PC-3 (cell line): ENCODE measurements at places on chromosomes 5 and 9. TPM values are rescaled to one million over a fixed set of nuclear protein-coding genes. Genes with fewer than 3 reads are reported as not detected.

- no peak for DNase-seq
- H3K4me1 ChIP-seq, result peaks cover 9% of the 10 kb centered on the region
- H3K27me3 ChIP-seq, result no peaks in the 10 kb centered on the region
These were observed 2.9 kb downstream of the HIGD2A start for GRCh38 chr5:176391479-176391878.

DNA sequence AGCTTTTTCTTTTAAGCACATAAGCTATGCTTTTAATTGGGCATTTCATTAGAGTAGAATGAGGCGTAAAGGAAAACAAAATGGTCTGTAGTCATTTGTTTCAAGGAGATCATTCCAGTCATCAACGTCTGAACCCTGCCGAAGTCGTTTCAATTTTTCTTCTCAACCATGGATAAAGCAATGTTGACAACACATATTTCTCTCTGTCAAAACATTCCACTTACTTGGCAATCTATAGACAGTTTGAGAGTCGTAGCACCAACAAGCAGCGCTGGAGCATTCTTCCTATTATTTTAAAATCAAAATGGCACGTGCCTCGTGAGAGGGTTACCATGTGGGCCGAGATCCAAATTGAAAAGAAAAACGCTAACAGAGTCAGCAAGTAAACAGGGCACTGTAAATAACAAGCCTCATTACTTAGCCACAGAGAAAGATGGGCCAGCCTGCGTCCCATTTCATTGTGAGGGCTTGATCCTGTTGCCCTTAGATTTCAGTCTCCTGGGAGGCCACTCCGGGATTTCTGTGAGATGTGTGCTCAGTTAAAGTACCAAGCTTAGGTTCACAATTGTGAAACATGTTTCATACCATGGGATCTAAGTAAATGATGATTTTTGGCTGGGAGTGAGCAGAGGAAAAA is 422.9 kb downstream of the DTWD2 start:
- H3K36me3 ChIP-seq, result no peaks in the 10 kb centered on the region
- DNase-seq, result no peak
- H3K4me1 ChIP-seq, result no peaks in the 10 kb centered on the region
- H3K4me3 ChIP-seq, result no peak overlapping the region

GRCh38 chr9:121447321-121447834 is 52.3 kb downstream of the GGTA1 start:
- DNase-seq, result no peak
- H3K36me3 ChIP-seq, result no peaks in the 10 kb centered on the region
- no peaks in the 10 kb centered on the region for H3K4me1 ChIP-seq
- H3K4me3 ChIP-seq, result no peak overlapping the region
- peaks cover 70% of the 10 kb centered on the region for H3K27me3 ChIP-seq

GRCh38 chr5:149265597-149265996 is 6.1 kb upstream of the AFAP1L1 start:
- peaks cover 19% of the 10 kb centered on the region for H3K4me1 ChIP-seq
- no peak overlapping the region for H3K4me3 ChIP-seq
- no peak overlapping the region for H3K27ac ChIP-seq
- DNase-seq, result peak; percentile 75
- no peaks in the 10 kb centered on the region for H3K36me3 ChIP-seq

DNA sequence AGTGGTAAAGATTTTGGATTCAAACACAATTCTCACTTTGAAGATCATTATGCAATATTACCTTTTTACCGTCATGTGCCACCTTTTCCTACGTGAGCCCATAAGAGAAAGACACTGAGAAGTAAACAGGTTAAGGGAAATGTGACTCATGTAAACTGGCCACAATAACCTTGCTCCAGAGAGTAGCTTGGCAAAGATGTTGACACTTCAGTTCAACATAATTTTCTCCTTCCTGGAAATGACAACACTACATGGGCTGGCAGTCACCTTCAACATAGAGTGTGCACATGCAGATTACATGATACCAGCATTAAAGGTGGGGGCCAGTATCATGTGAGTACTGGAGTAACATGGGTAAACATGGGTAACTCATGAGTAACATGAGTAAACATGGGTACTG is 141.9 kb downstream of the CDK5RAP2 start:
- no peaks in the 10 kb centered on the region for H3K27me3 ChIP-seq
- H3K36me3 ChIP-seq, result peaks cover 13% of the 10 kb centered on the region
- H3K4me3 ChIP-seq, result no peak overlapping the region
- no peak overlapping the region for H3K27ac ChIP-seq
- peak; percentile 14 for DNase-seq

DNA sequence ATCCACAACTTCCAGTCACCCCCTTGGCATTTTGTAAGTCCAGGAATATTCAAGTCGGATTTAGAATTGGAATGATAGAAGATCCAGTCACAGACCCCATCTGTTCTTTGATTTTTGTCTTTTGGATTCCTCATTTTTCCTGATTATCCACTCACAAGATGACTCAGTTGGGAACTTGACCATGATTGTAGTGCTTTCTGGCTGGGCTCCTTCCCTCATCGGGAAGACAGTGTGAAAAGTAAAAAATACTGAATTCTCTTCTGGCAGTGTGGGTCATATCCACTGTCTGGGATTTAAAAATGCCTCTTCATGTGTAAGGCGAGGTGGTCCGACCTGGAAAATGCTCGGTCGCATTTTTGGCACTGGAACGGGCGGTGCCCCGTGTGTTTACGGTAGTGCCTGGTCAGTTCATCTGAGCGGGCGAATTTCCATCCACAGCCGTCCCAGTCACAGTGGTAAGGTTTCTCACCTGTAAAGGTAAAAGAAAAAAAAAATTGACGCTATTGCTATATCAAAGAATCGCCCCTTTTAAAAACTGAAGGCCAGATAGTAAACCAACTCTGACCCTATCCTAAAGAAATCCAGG is 4.0 kb downstream of the KLF4 start:
- peaks cover 27% of the 10 kb centered on the region for H3K4me1 ChIP-seq
- no peaks in the 10 kb centered on the region for H3K27me3 ChIP-seq
- no peak for DNase-seq
- peaks cover 19% of the 10 kb centered on the region for H3K36me3 ChIP-seq
- H3K4me3 ChIP-seq, result peak overlapping the region; percentile 89

GRCh38 chr9:118882684-118883083 is 486.6 kb downstream of the BRINP1 start:
- no peak overlapping the region for H3K4me3 ChIP-seq
- H3K36me3 ChIP-seq, result no peaks in the 10 kb centered on the region
- H3K4me1 ChIP-seq, result no peaks in the 10 kb centered on the region
- no peaks in the 10 kb centered on the region for H3K27me3 ChIP-seq
- H3K27ac ChIP-seq, result no peak overlapping the region

DNA sequence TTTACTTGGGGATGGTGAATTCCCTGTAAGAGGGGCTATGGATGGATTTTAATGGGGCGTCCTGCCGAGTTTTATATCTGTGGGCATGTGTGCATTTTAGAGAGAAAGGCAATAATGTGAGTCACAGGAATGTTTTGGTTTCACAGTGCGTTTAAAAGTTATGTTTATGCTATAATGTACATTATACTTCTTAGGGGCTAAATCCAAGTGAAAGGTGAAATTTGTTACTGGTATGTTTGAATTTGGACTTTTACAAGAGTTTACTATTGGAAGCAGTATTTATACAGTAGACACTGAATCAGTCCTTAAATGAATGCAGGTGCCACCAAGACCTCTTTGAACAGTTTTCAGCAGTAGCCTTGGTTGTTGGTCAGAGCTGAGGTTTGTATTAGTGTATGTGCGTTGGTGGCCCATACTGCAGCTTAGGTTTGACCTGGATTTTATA is 5.6 kb downstream of the JMY start:
- no peaks in the 10 kb centered on the region for H3K27me3 ChIP-seq
- DNase-seq, result peak; percentile 63
- peaks cover 26% of the 10 kb centered on the region for H3K4me1 ChIP-seq
- peak overlapping the region; percentile 48 for H3K4me3 ChIP-seq
- peak overlapping the region; percentile 24; the same call in 1 of the 2 replicates for H3K27ac ChIP-seq

GRCh38 chr9:104993291-104993963 is 65.5 kb upstream of the ABCA1 start:
- peaks cover 17% of the 10 kb centered on the region for H3K4me1 ChIP-seq
- H3K36me3 ChIP-seq, result no peaks in the 10 kb centered on the region
- DNase-seq, result no peak
- no peaks in the 10 kb centered on the region for H3K27me3 ChIP-seq
- no peak overlapping the region for H3K27ac ChIP-seq

GRCh38 chr5:152358861-152359568 is 46.1 kb downstream of the NMUR2 start:
- H3K4me3 ChIP-seq, result no peak overlapping the region
- 0 out of 2 replicates have a peak, but pooled peaks cover 3% of the 10 kb centered on the region for H3K27me3 ChIP-seq
- no peak overlapping the region for H3K27ac ChIP-seq
- no peaks in the 10 kb centered on the region for H3K4me1 ChIP-seq
- DNase-seq, result no peak

DNA sequence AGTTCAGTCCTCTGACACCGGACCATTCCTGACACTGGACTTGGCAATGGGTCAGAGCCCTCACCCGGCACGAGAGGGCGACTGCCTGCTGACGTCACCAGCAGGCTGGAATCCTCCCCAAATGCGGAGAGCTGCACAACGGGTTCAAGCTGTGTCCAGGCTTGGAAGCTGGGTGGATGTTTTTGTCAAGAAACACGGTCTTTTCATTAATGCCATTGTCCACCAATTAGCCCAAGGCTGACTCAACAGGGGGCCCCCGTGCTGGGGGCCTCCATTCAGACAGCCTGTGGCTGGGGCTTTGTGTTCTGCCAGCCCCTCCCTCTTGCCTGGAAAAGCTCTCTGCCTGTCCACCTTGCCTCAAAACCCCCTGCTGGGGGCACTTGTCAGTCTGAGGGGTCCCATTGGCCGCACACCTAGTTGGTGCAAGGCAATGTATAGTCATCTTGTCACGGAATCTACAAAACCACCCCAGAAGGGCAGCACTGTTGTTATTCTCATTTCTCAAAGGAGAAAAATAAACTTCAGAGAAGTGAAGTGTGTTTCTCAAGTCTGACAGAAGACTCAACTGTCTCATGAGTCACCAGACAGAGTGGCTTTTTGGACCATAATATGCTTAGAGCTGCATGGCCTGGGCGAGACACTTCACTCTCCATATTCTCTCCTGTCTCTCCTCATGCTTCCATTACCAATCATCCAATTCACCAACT is 24.6 kb downstream of the NDUFA8 start:
- no peak overlapping the region for H3K27ac ChIP-seq
- no peak overlapping the region for H3K4me3 ChIP-seq
- peaks cover 13% of the 10 kb centered on the region for H3K4me1 ChIP-seq

GRCh38 chr5:173778152-173778782 is 109.9 kb upstream of the CPEB4 start:
- DNase-seq, result no peak
- H3K27me3 ChIP-seq, result no peaks in the 10 kb centered on the region
- H3K4me3 ChIP-seq, result no peak overlapping the region
- H3K4me1 ChIP-seq, result peaks cover 22% of the 10 kb centered on the region

- H3K4me3 ChIP-seq, result no peak overlapping the region
- H3K4me1 ChIP-seq, result no peaks in the 10 kb centered on the region
- DNase-seq, result no peak
- no peaks in the 10 kb centered on the region for H3K27me3 ChIP-seq
These were observed 39.2 kb upstream of the PCA3 start for GRCh38 chr9:76725011-76725546.

DNA sequence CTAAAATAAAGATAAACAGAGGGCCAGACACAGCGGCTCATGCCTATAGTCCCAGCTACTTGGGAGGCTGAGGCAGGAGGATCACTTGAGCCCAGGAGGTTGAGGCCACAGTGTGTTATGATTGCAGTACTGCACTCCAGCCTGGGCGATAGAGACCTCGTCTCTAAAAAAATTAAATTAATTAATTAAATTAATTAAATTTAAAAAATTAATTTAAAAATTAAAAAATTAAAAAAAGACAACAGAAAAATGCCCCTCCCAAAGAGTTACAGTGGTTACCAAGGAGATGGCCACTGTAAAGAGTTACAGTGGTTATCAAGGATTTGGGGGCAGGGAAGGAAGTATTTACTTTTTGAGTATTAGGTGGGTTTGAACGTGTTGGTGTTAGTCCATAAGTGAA is 38.3 kb downstream of the CDC14B start:
- H3K4me1 ChIP-seq, result no peaks in the 10 kb centered on the region
- H3K4me3 ChIP-seq, result no peak overlapping the region
- no peak overlapping the region for H3K27ac ChIP-seq
- H3K27me3 ChIP-seq, result no peaks in the 10 kb centered on the region

- no peaks in the 10 kb centered on the region for H3K36me3 ChIP-seq
- no peak for DNase-seq
- no peaks in the 10 kb centered on the region for H3K4me1 ChIP-seq
These were observed 16.6 kb upstream of the GRHPR start for GRCh38 chr9:37405764-37406380.

DNA sequence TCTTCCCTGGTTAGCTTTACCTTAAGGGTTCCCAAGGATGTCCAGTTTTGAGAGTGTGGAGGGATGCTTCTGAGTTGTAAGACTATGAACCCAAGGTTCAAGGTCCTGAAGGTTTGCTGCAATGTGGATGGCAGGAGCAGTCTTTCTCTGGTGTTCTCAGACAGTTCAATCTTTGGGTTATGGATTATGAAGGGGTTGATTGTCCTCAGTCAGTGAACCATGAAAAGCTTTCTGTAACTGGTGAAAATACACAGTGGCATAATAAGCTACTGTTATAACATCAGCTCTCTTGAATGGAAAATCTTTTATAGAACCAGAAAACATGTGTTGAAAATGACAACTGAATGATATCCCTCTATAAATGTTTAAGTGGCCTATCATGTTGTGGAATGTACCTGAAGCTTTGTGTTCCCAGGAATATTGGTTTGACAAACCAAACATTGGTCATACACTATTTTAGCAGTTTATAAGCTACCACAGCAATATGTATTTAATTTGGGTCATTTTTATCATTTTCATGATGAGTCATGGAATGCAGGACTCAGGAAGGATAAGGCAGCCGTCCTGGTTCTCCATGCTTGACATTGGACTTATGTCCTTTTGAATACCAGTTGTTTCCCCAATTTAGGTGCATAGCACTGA is 1041.8 kb upstream of the ARRDC3 start:
- DNase-seq, result peak; percentile 60
- H3K4me1 ChIP-seq, result no peaks in the 10 kb centered on the region; the same call in 1 of the 2 replicates
- no peaks in the 10 kb centered on the region for H3K27me3 ChIP-seq
- H3K4me3 ChIP-seq, result no peak overlapping the region
- H3K36me3 ChIP-seq, result peaks cover 16% of the 10 kb centered on the region; the same call in 1 of the 2 replicates
- peak overlapping the region; percentile 95 for H3K27ac ChIP-seq

- DNase-seq, result no peak
- no peak overlapping the region for H3K4me3 ChIP-seq
- no peak overlapping the region for H3K27ac ChIP-seq
- H3K27me3 ChIP-seq, result no peaks in the 10 kb centered on the region
These were observed 16.8 kb upstream of the CTSL start for GRCh38 chr9:87708986-87709728.

The TSSK1B gene
- 0.33 TPM in 1 of 2 replicates, not detected in the other for total RNA-seq

The NEUROG1 gene
- total RNA-seq, result not detected in 2 replicates

The PCDHGB7 gene
- 0.44 and 1.4 TPM in 2 replicates for total RNA-seq

The RNF183 gene
- not detected in 2 replicates for total RNA-seq

The NME5 gene
- total RNA-seq, result 0.40 and 0.44 TPM in 2 replicates

The TMEM252 gene
- not detected in 2 replicates for total RNA-seq

The ZNF879 gene
- not detected in 2 replicates for total RNA-seq

The SH3PXD2B gene
- 8.9 and 9.8 TPM in 2 replicates for total RNA-seq

The TUSC1 gene
- 15.1 and 19.0 TPM in 2 replicates for total RNA-seq
